Endodermal cell (in vitro differentiated cells): ENCODE measurements at places on chromosomes 11 and 22.

DNA sequence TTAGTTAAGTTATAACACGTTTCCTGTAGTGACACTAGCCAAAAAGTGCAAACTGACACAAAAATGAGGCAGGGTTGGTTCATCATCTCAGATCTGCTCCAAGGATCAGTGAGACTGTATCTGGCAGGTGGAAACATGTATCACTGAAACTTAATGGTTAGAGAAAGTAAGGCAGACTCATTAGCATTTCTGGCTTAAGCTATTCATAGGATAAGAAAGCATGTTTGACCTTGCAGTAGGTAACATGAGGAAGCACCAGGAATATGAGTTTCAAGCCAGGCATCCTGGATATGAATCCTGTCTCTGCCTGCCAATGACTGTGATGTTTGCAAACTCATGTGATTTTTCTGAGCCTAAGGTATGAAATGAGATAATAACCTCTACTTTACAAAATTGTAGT is 732.1 kb downstream of the NELL1 start:
- no peak for DNase-seq

DNA sequence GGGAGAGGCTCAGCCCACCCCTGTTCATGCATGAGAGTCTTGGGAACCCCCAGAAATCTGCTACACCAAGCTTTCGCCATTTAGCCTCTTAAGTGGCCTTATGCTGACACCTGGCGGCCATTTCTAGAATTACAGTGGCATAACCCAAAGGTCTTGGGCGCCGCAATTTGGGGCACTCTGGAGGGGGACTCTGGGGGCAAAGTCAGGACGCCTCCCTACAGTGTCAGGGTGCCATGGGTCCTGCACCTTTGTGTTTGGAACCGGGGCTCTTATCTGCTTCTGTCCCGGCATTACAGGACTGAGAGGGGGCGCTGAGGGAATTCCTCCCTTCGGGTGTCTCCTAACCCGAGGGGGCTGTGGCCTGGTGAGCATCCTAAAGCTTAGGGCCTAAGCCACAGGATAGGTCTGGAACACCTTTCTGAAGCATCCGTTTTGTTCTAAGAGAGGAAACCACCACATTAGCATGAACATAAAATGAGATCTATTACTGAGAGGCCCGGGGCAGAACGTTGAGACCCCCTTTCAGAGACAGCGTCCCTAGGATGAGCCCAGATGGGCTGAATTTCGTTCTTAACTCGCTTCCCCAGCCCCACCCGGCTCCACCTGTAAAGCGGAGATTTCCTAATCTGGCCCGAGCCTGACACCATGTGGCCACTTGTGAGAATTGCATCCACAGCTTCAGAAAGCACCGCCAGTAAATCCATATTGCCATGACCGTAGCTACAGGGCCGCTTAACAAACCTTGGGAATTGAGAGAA is 9.3 kb downstream of the INS start:
- DNase-seq, result peak; percentile 95

- DNase-seq, result peak; percentile 52
Measured at GRCh38 chr11:74141241-74141695, 29.5 kb downstream of the C2CD3 start.

DNA sequence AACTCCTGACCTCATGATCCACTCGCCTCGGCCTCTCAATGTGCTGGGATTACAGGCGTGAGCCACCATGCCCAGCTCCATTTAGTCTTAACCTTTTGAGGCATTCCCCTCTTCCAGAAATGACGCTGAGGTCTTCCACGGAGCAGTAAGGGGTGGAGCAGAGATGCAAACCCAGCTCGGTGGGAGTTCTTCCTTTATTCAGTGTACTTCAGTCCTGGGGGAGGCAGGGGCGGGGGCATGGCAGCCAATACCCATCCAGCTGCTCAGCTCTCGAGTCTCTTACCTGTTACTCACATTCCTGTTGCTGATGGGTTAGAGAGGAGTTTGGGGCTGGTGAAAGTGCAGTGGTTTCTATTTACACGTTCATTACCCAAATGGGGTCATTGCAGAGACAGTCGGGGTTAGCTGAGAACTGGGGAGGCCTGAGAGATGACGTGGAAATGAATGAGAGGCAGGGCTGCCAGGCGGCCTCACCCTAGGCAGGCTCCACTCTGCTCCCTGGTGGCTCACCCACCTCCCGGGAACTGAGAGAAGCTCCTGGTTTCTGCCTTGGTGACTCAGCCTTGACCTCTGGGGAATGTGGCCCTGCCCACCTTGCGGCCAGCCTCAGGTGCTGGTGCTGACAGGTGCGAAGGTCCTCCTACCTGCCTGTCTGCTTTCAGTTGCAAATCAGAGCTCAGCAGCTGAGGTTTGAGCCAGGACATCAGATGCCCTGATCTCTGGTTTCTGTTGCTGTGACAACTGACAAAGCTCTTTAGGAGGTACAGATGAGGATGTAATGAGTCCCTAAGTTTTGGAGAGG is 13.4 kb upstream of the ST14 start:
- DNase-seq, result peak; percentile 97

GRCh38 chr11:96204366-96204659 is 138.7 kb downstream of the MAML2 start:
- DNase-seq, result peak; percentile 13

- no peak for DNase-seq
Measured at GRCh38 chr11:70506658-70506970, 108.3 kb downstream of the CTTN start.

- no peak for DNase-seq
Measured at GRCh38 chr22:38566726-38567504, 3.1 kb downstream of the DMC1 start.

- DNase-seq, result no peak
Measured at GRCh38 chr11:68287419-68287818, 15.6 kb upstream of the C11orf24 start.

DNA sequence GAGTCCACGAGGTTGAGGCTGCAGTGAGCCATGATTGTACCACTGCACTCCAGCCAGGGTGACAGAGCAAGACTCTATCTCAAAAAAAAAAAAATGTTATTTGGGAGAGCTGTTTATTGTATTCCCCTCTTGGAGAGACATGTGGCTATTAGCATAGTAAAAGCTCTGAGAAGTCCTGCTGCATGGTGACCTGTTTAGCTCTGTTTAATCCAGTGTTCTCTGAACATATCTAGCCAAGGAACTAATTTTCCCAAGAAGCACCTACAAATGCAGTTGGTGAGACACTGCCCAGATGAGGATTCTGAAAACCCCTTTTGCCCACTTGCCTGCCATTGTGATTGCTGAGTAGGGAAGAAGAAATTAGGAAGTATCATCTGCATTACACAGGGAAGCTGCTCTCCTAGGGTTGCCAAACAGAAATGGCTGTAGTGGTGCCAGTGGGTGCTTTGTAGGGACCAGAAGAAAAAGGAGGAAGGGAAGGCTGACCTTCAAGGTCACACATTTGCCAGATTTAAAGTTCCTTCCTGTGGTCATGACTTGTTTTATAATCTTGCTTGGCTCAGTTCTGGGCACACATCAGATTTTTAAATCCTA is 15.7 kb downstream of the TIMP3 start:
- DNase-seq, result no peak

- DNase-seq, result no peak
Measured at GRCh38 chr11:117502779-117503100, 175.1 kb downstream of the CEP164 start.

GRCh38 chr11:112903340-112903739 is 57.9 kb upstream of the NCAM1 start:
- DNase-seq, result no peak

DNA sequence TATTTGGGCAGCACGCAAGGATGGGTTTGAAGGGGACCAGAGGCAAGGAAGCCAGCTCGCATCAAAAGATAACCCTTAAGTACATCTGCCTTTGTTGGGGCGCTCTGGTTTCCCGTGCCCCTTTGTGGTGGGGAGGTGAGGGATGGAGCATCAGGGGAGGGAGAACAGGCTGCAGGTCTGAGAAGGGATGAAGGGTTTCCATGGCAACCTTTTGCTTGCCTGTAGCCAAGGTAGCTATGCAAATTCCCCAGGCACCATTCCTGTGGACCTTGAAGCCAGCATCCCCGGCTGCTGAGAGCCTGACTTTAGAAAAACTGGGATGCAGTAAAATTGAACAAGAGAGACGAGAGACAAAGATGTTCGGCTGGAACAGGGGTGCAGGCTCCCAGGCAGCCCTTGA is 75.7 kb downstream of the SEZ6L start:
- DNase-seq, result no peak

DNA sequence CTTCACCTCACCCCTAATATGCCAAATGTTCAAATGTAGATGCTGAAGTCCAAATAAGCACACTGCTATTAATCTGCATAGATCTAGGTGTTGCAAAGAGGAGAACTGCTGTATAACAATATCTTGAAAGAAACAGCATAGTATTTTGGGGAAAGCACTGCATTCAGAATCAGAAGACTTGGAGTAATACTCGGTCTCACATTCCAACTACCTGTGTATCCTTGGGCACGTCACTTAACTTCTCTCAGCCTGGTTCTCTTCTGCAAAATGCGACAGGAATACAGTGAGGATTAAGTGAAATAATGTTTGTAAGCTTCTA is 332 bp upstream of the HMGXB4 start:
- no peak for DNase-seq

DNA sequence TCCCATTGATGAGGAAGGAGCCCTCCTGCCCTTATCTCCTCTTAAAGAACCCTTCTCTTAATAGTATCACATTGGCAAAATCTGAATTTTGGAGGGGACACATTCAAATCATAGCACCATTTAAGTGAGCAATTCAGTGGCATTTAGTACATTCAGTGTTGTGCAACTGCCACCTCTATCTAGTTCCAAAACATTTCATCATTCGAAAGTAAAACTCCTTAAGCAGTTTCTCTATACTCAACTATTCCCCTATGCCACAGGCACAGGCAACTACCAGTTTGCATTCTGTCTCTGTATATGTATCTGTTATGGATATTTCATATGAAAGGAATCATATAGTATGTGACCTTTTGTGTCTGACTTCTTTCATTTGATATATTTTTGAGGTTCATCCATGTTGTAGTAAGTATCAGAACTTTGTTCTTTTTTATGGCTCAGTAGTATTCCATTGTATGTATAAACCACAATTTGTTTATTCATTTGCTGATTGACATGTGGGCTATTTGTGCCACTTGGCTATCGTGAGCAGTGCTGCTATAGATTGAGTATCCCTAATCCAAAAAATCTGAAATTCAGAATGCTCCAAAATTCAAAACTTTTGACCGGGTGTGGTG is 22.9 kb downstream of the FAR1 start:
- no peak for DNase-seq

DNA sequence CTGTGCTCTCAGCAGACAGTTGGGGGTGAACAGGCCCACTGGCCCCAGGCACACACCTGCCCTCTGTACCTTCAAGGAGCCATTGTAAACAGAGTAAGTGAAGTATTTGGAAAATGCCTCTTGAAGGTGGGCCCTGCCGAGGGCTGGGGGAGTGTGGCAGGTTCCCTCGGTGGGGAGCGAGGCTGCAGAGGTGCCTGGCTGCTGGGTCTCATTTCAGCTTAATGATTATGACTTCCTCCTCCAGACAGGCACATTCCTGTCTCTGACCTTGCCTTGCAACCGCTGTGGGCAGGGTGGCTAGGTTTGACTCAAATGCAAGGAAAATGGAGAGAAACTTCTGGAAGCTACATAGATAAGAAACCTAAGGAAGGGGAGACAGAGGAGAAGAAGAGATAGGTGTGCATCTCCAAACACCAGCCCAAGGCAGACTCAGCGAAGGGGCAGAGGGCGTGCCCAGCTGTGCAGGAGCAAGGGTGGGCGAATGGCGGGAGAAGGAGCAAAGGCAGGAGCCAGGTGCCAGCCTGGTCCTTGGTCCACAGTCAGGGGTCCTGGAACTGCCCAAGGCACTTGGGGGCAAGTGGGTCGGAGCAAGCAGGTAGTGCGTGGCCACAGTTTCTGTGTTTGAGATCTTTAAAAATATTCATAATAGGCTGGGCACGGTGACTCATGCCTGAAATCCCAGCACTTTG is 14.0 kb downstream of the GRAMD4 start:
- DNase-seq, result no peak

DNA sequence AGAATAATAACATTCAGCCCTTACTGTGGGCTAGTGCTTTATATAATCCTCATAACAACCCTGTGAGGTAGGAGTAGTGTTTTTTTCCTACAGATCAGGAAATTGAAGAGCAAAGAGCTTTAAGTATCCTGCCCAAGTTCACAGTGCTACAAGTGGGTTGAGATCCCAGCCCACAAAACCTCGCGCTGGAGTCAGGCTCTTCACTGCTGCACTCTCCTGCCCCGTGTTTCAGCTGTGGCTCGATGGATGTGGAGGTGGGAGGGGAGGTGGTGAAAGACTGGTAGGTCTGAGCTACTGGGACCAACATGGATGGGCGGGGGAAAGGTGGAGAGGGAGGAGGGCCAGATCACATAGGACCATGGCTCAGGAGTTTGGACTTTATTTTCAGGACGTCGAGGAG is 6.1 kb downstream of the ZNF408 start:
- no peak for DNase-seq

GRCh38 chr22:36528341-36528740 is 625 bp downstream of the EIF3D start:
- no peak for DNase-seq

GRCh38 chr11:132106096-132106982 is 735.9 kb downstream of the NTM start:
- DNase-seq, result no peak

DNA sequence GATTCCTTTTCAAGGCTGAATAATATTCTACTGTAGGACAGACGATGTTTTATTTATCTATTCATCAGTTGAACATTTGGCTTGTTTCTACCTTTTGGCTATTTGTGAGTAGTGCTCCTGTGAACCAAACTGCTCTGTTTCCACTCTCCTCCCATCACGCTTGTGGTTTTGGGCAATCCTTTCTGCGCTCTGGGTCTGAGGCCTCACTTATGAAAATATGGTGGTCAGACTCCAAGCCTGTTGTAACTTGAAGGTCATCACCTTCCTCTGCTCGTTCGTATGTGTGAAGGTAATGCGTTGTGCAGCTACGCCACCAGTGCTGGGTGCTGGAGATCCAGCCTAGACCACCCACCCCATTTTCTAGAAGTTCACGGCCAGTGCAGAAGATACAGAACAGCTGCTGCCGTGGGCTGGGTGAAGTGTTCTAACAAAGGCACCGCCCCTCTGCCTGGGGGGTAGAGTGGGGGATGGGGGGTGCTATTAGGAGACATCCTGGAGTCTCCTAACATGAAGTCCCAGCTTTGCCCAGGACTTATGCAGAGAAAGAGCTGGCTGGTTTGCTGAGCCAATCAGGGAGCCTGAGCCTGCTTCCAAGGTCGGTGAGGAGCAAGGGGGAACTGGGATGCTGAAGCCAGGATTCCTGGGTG is 21.0 kb downstream of the PTPN5 start:
- no peak for DNase-seq

DNA sequence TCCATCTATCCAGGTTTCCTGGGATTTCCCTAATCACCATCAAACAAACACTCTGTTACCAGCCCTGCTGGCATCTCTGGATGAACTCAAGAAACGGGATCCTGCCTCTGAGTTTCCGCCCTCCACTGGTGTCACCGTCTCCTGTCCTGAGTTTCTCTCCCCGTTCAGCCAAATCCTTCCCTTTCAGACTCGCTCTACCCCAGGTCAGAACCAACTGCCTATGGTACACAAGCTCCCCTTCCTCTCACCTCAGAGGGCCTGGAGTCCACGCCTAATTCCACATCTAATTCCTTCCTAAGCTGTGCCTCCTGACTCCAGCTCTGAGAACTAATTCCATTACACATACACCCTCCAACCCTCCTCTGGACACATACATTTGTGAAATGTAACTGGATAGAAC is 96.1 kb downstream of the SHANK2 start:
- DNase-seq, result no peak
